ENCODE measurements at places on chromosomes 1 and 21.

- DNase-seq, result no peak
Observed at GRCh38 chr1:67755619-67756018, 70.6 kb downstream of the GADD45A start.

GRCh38 chr1:210587566-210587965, 258.9 kb downstream of the HHAT start:
- DNase-seq, result no peak

DNA sequence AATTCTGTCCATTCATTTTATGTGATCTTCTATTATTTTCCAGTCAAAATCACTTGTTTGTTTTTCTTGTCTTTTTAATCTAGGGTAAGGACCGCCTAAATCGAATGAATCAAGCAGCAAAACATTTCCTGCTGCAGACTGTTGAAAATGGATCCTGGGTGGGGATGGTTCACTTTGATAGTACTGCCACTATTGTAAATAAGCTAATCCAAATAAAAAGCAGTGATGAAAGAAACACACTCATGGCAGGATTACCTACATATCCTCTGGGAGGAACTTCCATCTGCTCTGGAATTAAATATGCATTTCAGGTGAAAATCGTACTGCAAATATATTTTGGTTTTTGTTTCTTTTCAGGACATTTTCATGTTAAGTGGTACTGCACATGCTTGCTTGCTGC, 20.5 kb downstream of the CLCA4 start:
- no peak for DNase-seq

DNA sequence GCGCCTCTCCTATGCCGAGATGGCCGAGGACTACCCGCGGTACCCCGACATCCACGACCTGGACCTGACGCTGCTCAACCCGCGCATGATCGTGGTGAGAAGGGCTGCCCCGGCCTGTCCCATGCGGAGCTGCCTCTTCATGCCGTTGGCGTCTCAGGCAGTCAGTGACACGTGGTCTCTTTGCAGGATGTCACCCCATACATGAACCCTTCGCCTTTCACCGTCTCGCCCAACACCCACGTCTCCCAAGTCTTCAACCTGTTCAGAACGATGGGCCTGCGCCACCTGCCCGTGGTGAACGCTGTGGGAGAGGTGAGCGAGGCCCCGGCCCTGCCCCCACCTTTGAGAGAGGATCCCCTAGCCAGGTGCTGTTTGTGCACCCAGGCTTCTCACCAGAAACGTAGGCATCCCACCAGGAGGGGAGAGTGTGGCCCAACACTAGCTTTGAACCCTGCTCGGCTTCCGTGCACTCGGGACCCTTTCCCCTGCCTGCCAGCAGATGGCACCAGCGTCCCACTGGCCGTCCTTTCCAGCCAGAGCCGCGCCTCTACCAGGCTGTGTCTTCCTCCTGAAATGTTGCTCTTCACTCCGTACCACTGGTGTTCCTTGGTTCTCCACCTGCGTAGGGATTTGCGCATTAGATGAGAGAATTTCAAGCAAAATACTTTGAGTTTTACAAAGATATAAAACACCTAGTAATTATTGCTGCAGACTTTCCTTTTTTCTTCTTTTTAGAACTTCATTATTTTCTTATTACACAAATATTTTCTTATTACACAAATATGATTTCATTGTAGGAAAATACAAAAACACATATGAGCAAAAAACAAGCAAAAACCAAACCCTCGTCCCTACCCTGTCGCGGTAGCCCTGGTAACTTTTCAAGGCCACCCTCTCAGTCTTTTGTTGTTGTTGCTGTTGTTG, 9.0 kb downstream of the NPPA start:
- peak; percentile 74 for DNase-seq

- no peak for DNase-seq
Observed at GRCh38 chr1:174988986-174989385, 10.8 kb upstream of the CACYBP start.

DNA sequence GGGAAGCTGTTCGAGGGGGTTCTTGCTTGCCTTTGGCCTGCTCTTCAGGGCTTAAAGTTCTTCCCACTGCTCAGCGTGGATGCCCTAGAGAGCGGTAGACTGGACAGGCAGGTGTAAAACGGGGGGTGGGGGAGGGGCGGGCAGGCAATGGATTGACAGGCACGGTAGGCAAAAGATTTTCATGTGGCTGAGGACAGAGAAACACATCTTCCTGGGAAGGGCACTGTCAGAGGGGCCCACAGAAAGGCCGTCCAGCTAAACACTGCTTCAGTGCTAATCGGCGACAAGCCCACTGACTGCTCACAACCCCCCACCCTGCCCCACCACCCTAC, 412 bp downstream of the ABCA4 start:
- no peak for DNase-seq

GRCh38 chr1:206606867-206607266, 5.4 kb downstream of the EIF2D start:
- DNase-seq, result no peak

- peak; percentile 38 for DNase-seq
Observed at GRCh38 chr1:221708076-221708571, 33.8 kb downstream of the DUSP10 start.

DNA sequence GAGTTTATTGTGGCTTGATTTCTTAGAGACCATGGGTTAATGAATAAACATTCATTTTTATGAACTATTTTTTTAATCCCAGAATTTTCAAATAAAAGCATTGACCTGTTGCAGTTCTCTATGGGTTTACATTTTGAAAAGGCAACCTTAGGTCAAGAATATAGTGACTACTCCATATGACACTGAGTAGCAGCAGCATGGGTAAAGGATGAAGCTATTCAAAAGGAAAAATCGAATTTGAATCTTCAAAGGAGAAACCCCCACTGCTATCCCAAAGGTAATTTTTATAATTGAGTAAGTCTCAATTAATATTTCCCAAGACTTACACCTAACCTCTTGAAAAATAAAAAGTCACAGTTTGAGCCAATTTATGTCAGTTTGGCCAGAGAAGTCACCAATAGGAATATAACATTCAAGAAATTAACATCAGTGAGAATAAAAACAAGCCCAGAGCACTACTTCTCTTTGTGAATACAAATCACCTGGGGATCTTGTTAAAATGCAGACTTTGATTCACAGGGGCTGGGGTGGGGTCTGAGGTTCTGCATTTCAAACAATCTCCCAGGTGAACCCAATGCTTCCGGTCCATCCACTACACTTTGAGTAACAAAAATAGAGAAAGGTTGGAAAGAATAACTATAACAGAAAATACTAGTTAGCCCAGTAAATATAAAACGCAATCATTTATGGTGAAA, 39.8 kb downstream of the USP1 start:
- DNase-seq, result no peak

GRCh38 chr1:239956263-239956662, 135.4 kb upstream of the FMN2 start:
- DNase-seq, result no peak

- no peak for DNase-seq
Observed at GRCh38 chr1:206816390-206817287, 44.3 kb upstream of the IL10 start.

- DNase-seq, result no peak
Observed at GRCh38 chr1:185679220-185679619, 55.0 kb upstream of the HMCN1 start.

- no peak for DNase-seq
Observed at GRCh38 chr1:166272155-166272554, 105.4 kb upstream of the FAM78B start.

- no peak for DNase-seq
Observed at GRCh38 chr1:42679364-42679983, 2.7 kb upstream of the YBX1 start.

GRCh38 chr1:193525917-193526710, 339.7 kb upstream of the B3GALT2 start:
- no peak for DNase-seq

DNA sequence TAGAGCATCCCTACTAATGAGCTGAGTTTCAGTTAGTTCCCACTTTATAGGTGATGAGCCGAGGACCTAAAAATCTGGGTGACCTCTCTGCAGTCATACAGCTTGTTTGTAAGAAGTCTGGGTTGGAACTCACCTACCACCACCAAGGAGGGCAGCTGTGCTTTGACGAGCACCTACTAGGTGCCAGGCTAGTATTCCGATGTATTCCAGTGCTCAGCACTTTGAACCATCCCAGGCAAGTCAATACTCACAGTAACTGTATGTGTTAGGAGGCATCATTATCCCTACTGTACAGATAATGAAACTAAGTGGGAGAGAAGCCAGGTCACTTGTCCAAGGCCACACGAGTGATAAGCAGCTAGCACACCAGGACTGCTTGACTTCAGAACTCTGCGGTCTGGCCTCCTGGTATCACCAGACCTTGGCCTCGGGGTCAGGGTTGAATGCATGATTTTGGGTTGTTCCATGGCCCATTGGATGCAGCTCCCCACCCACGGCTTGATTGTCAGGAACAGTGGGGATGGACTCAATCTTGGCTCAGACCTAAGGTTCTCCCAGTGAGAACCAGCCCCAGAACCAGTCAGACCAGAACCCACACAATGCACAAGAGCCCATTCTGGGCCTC, 20.7 kb downstream of the ECE1 start:
- DNase-seq, result no peak

- DNase-seq, result no peak
Observed at GRCh38 chr1:92951141-92951582, 10.1 kb downstream of the DIPK1A start.

All from activated CD4-positive, CD25-positive, alpha-beta regulatory T cell treated with anti-CD3 and anti-CD28 coated beads, Interleukin-2, amount 50 U/mL, for 72 hours (primary cell).